ENCODE measurements at places on chromosomes 7 and 10. TPM values are rescaled to one million over a fixed set of nuclear protein-coding genes. Genes with fewer than 3 reads are reported as not detected.

DNA sequence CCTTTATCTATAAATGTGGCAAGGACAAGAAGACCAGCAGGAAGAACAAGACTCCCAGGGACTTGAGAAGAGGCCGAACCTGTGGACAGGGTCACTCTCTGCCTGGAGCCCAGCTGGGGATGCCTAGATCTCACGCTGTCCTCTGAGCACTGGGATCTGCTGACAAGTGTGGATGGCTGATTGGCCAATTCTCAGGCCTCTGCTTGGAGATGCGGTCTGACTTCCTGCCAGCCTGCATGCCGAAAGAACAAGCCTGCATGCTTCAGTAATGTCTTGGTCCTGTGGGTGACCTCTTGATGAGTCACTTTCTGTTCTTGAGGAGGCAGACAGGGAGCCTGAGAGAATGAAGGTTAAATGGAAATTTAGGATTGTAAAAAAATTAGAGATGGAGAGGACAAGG is 84.7 kb downstream of the TMEM178B start:
- peaks cover 3% of the 10 kb centered on the region for H3K4me1 ChIP-seq
- no peak overlapping the region for H3K4me3 ChIP-seq
- no peak for DNase-seq
- H3K27ac ChIP-seq: no peak overlapping the region
- no peaks in the 10 kb centered on the region for H3K36me3 ChIP-seq

GRCh38 chr7:135536150-135536549 is 21.6 kb upstream of the NUP205 start:
- H3K27ac ChIP-seq: no peak overlapping the region
- H3K4me3 ChIP-seq: no peak overlapping the region
- no peaks in the 10 kb centered on the region for H3K36me3 ChIP-seq
- no peaks in the 10 kb centered on the region for H3K4me1 ChIP-seq
- H3K27me3 ChIP-seq: no peaks in the 10 kb centered on the region
- DNase-seq: no peak

DNA sequence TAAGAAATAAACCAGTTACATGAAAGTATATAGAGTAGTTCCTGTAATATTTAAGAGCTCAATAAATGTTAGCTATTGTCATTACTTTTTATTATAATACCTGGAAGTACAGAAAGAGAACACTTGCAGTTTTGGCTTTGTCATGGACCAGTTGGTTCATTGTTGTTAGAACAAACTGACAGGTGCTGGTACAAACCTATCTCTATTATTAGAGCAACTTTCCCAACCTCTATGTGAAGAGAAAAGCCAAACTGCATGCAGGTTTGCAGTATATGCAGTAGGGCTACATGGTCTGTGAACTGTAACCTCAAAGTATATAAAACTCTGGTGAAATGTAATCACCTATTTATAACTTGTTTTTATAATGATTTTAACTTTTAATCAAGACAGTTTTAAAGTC is 20.4 kb downstream of the DNAJC9 start:
- H3K27me3 ChIP-seq: no peaks in the 10 kb centered on the region
- no peaks in the 10 kb centered on the region for H3K4me1 ChIP-seq
- no peak overlapping the region for H3K4me3 ChIP-seq
- no peak overlapping the region for H3K27ac ChIP-seq

GRCh38 chr10:113983552-113983951 is 60.1 kb upstream of the ADRB1 start:
- no peak for DNase-seq
- H3K27me3 ChIP-seq: no peaks in the 10 kb centered on the region
- peaks cover 4% of the 10 kb centered on the region for H3K4me1 ChIP-seq
- H3K36me3 ChIP-seq: no peaks in the 10 kb centered on the region
- H3K27ac ChIP-seq: no peak overlapping the region

- no peak overlapping the region for H3K4me3 ChIP-seq
- no peaks in the 10 kb centered on the region for H3K4me1 ChIP-seq
- DNase-seq: no peak
- no peaks in the 10 kb centered on the region for H3K27me3 ChIP-seq
Measured at GRCh38 chr7:134209322-134210015, 82.3 kb downstream of the LRGUK start.

GRCh38 chr7:112897839-112898431 is 107.7 kb upstream of the TMEM168 start:
- DNase-seq: no peak
- no peaks in the 10 kb centered on the region for H3K27me3 ChIP-seq
- no peak overlapping the region for H3K4me3 ChIP-seq
- no peaks in the 10 kb centered on the region for H3K4me1 ChIP-seq

MSS51 gene
- 2.4 TPM for total RNA-seq

- no peaks in the 10 kb centered on the region for H3K36me3 ChIP-seq
- H3K4me3 ChIP-seq: no peak overlapping the region
- no peaks in the 10 kb centered on the region for H3K4me1 ChIP-seq
- no peaks in the 10 kb centered on the region for H3K27me3 ChIP-seq
Measured at GRCh38 chr7:102125127-102125596, 161.5 kb upstream of the SH2B2 start.

CLRN3 gene
- not detected for total RNA-seq

DNA sequence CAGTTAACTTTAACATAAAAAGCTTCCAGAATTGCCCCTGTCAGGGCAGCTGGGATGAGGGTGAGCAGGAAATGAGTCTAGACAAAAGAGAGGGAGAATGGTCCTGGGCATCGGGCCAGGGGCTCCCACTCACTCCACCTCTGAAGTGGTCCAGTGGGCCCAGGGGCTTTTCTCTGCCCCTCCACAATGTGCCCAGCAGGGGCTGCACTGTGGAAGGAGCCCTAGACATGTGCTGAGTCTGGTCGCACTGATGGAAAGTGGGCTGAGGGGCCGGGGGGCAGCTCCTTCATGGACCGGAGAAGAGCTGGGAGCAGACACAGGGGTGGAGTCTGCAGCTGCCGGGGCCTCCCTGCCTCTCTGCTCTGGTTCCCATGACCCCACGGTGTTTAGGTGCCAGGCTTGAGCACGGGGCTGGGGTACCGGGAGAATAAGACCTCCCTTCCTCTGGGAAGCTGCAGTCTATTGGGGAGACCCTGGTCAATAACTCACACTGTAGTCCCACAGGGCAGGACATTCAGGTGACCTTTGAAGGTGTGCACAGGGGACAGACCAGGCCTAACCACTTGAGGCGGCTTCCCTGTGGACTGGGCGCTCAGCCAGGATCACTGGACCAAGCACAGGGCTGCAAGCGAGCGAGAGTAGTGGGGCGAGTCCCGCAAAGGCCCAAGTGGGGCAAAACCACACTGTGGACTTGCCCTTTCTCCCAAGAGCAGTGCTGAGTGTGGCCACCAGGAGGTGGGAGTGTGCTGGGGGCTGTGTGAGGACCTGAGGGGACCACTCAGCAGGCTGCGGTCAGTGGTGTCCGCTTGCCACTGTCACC is 6.1 kb downstream of the ADCY1 start:
- H3K27ac ChIP-seq: no peak overlapping the region
- H3K36me3 ChIP-seq: no peaks in the 10 kb centered on the region
- peaks cover 3% of the 10 kb centered on the region for H3K4me1 ChIP-seq

Measured in prostate gland (tissue), 2 donors.